ENCODE measurements at places on chromosomes 7 and 10.
A peak's percentile ranks its signal among the peaks of the same experiment; 100 is the strongest.

DNA sequence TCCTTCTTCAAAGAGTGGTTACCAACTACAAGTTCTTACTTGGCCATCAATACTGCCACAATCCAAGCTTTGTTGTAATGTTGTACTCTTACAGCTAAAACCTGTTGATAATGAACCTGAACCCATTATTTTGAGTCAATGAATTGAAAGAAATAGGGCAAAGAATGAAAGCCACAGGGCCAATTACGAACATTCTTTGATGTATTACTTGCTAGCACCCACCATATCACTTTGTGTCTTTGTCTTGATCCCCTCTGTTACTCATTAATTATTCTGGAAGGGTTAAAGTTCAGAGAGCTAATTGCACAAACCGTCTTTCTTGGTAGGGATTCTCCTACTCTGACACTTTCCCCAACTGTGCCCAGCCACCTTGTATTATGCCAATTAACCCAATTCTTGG, 53.2 kb upstream of the TFEC start:
- no peak for DNase-seq

- no peak for DNase-seq
Observed at GRCh38 chr7:155732286-155732685, 80.0 kb downstream of the SHH start.

GRCh38 chr10:59648711-59649201, 60.9 kb downstream of the SLC16A9 start:
- DNase-seq: no peak

- peak; percentile 13 for DNase-seq
Observed at GRCh38 chr10:109962247-109962646, 38.9 kb upstream of the XPNPEP1 start.

GRCh38 chr7:41590986-41591385, 111.9 kb downstream of the INHBA start:
- no peak for DNase-seq

GRCh38 chr7:48183370-48183743, 12.1 kb downstream of the ABCA13 start:
- DNase-seq: no peak

DNA sequence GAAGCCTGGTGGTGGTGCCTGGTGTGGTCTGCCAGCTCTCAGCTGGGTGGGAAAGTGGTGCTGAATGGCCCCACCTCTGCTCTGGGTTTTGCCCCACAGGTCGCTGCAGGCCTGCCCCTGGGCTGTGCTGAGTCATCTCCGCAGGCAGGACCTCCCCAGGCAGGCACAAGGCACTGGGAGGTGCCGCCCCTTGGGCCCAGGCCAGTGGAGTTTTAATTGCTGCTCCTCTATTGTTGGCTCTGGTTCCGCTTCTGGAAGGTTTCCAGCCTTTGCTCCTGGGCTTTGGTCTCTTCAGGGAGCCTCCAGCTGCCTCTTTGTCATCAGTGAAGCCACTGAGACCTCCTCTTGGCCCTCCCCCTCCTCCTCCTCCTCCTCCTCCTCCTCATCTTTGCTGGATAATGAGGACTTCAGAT, 180.3 kb upstream of the GRB10 start:
- peak; percentile 41 for DNase-seq

GRCh38 chr10:29239569-29240472, 49.0 kb upstream of the LYZL1 start:
- DNase-seq: peak; percentile 40

DNA sequence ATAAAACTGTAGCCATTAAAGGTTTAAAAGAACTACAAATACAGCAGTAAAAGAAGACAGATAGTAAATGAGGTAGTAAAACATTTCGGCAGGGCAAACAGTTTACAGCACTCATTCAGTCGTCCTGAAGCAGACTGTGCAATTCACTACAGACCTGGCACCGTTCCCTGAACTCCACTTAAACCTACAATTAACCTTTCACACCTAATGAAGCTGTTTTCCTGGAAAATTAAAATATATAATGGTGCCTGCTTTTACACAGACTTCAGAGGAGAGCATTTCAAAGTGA, 335.3 kb downstream of the GFRA1 start:
- peak; percentile 37 for DNase-seq

DNA sequence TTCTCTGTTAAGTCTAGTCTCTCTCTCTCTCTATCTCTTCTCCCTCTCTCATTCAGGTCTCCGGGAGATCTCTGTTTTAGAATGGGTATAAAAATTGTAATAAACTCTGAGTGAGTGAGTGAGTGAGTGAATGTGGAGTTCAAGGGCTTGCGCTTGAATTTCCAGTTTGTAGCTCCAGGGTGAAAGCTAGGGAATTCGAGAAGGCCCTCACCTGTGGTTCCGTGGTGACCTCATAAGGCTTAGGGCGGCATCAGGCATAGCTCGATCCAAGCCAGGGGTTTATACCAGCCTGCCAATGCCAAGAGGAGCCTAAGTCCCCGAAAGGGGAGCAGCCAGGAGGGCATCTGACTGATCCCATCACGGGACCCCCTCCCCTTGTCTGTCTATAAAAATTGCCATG, 456 bp downstream of the AKR1B15 start:
- DNase-seq: no peak

- DNase-seq: no peak
Observed at GRCh38 chr7:69947998-69948397, 349.7 kb downstream of the AUTS2 start.

DNA sequence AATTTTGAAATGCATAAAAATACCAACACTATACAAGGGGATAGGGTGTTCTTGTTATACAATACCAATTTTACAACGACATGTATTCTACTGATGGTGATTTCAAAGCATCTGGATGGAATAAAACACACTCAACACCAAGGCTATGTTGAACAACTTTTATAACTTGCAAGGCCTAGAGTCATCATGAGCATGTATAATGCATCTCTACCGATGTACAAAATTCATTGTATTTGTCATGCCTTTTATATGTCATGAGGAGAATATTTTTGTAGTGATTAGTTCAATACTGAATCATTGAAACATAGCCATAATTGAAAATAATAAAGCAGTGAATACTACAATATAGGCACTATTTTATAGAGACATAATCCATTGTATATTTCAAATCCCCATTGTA, 160.2 kb downstream of the ETV1 start:
- DNase-seq: peak; percentile 64

DNA sequence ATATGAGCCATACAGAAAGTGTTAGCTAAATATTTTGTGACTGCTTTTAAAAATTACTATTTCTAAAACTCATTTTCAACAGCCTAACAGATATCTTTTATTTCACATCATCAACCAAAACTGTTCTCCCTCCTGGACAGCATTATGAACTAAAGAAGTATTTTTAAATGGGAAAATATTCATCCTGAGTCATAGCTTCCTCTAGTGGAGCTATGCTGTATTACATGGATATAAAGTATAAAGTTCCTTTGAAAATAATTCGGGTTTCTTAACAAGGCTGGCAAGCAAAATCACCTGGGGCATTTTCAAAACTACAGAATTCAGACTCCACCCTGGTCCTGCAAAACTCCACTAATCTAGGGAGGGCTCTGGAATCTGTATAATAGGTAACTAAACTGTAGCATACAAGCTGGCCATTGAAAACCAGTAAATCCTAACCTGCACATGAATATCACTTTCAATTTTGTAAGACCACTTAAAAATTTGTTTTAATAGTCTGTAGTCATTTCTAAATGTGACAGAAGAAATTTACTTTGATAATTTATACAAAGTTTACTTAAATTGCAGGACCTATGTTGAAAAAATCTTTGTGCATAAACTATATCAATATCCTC, 53.5 kb downstream of the SCIN start:
- DNase-seq: peak; percentile 66

DNA sequence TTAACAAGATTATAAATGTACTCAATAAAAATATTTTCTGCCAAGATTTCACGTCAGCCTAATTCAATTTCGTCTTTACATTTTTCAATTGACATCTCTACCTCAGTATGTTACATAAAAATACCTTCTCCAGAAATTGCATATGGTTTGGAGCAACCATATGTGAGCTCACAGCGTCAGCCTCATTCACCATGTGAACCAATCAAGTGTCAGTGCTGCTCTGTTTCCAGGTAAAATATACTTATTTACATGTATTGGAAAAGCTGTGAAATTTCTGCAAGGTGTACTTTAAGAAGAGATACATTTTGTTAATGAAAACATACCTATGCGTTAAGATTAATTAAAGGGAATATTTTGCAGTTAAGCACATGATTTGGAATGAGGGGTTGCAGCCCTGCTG, 110.7 kb upstream of the PRSS1 start:
- DNase-seq: no peak

DNA sequence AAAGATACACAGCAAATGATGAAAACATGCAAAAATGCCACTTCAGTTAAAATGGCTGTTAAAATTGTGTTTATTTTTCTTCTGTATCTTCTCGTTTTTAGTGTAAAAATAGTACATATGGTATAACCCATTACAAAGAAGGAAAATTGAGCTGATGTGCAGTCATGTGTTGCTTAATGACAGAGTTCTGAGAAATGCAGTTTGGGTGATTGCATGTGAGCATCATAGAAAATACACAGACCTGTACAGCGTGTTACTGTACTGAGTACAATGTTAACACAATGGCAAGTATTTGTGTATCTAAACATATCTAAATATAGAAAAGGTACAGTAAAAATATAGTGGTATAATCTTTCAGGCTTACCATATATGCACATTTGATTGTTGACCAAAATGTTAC, 7.3 kb downstream of the DMTF1 start:
- no peak for DNase-seq

- DNase-seq: no peak
Observed at GRCh38 chr7:4893929-4894475, 10.5 kb upstream of the RADIL start.

Data from ELR (cell line).